ENCODE measurements at places on chromosomes 5 and 9. TPM values are rescaled to one million over a fixed set of nuclear protein-coding genes. Genes with fewer than 3 reads are reported as not detected.

- DNase-seq = no peak
Observed at GRCh38 chr5:88244686-88245085, 24.0 kb downstream of the TMEM161B start.

DNA sequence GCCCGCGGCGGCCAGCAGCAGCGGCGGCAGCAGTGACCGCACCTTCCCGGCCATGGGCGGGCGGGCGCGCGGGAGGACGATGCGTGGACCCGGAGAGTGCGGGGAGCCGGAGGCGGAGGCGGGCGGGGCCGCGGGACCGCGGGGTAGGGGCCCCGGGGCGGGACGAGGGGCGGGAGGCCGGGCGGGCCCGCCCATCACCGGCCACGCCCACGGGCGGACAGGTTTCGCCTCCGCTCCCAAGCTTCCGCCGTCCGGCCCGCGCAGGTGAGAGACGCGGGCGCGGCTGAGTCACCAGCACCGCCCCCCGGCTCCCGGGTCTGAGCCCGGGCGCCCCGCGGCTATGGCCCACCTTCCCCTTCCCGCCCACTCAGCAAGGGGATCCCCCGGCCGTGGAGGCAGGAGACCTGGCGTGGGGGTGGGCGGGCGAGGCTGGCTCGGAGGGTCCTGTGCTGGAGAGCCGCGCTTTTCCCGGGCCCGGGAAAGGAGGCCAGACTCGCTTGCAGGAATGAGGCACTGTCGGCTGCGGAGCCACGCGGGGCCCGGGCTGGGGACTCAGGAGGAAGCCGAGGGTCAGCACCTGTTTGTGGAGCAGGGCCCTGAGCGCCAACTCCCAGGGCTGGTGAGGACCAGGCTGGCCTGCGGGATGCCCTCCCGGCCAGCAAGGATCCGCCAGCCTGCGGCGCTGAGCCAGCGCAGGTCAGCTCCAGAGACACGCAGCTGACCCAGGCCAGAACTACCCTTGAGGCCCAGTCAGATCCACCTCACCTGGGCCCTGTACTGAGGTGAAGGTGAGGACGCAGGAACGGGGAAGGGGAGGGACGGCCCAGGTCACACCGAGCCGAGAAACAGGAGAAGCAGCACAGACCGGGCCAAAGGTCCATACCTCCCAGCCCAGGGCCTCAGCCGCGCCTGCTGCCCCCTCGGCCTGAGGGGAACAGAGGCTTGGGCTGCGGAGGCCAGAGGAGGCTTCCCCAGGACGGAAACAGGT is at the start of gene ENTPD2:
TSS of gene ENTPD2 (minus strand) at position 118 of the 988 bp plus-strand sequence. CDS start at position 54, 64 bp downstream.
- DNase-seq = no peak

- peak; percentile 47 for DNase-seq
Observed at GRCh38 chr5:135189024-135189423, 155.0 kb upstream of the PITX1 start.

DNA sequence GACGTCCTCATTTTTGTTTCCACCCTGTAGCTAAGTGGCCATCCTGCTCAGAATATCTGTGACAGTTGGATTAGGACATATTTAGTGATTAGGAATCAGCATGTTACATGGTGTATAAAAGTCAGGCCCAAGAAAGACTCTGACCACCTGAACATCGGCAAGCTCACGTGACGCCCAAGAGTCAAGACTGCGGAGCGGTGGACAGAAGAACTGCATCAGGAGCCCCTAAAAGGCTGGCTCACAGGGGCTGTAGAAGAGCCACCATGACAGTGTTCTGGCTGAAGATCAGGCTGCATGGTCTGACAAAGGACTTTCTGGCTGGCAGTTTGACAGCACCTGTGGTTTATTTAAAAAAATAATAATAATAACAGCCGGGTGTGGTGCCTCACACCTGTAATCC is 185.3 kb downstream of the AUH start:
- DNase-seq = peak; percentile 56

DNA sequence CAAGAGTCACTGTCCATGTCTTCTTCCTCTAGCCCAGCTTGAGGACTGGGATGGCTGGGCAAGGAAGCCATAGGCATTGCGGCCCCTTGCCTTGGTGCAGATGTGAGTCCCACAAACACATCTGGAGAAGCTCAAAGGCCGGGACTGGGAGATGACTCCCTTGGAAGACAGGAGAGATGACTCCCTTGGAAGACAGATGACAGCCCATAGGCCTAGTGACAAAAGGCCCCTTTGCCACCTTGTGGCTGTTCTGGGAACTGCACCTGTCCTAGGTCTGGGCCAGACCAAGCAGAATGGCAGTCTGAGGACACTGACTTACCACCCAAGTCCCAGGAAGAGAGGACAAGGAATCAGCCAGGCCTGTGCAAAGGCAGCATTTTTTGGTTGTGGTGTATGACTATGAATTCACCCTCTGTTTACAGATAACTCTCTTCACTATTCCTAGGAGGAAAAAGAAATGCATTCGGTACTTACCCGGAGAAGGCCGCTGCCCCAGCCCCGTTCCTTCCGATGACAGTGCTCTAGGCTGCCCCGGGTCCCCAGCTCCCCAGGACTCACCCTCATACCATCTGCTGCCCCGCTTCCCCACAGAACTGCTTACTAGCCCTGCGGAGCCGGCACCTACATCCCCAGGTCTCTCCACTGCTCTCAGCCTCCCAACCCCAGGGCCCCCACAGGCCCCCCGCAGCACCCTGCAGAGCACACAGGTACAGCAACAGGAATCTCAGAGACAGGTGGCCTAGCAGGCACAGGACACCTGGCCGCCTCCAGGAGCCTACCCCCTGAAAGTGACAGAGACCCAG is 30.8 kb downstream of the SKP1 start:
- DNase-seq = peak; percentile 87

DNA sequence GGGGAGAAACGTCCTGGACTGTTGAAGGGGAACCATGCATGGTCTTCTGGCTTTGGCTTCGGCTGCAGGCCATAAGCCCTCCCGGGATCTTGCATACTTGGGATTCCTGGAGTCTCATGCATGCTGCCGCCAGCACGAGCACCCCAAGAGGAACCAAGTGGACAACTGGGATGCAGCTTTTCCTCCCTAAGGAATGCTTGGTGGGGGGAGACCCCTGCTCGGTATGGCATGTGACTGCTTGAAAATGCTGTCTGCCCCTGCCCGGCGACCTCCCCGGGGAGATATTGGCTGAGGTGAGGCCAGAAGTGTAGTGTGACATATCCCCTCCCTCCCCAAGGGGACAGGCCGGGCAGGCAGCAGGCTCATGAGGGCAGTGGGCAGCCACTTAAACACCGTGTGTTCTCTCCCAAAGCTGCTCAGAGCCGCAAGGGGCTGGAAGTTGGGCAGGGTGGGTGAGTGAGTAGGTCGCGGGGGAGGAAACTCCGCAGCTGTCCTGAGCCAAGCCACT is 15.7 kb downstream of the TMEM171 start:
- no peak for DNase-seq

DNA sequence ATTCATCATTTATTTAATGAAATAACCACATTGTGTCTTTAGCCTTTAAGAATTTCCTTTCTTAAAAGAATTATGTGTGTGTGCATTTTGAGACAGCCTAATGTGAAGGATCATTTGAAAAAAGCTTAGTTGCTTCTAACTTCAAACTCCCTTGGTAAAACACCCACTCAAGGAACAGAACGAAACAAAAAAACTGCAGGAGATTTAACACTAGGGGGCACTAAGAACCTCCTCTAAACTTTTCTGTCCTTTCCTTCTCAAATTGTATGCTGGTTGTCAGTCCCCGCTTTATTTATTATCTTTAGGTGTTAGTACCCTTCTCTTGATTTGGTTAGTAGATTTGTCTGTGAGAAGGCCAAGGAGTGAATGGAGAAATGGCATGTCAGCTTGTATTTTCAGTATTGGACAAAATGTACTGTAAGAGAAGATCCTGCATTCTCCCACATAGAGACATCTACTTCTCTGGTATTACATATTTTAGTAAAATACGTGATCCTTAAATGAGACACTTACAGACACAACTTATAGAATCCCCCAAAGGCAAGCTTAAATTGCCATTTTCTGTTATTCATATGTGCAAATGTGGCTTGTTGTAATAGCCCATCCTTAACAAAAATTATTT is 229.7 kb downstream of the MRPS30 start:
- no peak for DNase-seq

- no peak for DNase-seq
Observed at GRCh38 chr5:32726086-32726557, 15.0 kb downstream of the NPR3 start.

SV2C gene
- total RNA-seq = 3.4 TPM

- DNase-seq = no peak
Observed at GRCh38 chr9:131259432-131259898, 16.8 kb downstream of the FAM78A start.

DNA sequence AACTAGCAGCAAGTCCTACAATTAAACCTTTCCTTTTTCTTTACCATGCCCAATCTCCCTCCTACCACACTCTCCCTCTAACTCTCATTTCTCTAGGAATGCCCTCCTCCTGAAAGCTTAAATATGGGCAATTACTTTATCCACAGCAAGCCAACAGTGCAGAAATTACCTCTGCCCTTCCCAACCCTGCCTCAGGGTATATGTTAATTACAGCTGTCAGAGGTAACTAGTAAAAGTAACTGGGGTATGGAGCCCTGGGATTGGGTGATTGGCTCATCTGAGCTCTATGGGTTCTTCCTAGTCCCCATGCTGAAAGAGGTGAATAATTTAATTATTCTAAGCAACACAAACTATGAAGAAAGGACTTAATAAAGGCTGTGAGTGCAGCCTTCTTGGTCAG is 478.9 kb upstream of the NMUR2 start:
- no peak for DNase-seq

LHX6 gene
- total RNA-seq = 8.1 TPM

GFM2 gene
- 29.5 TPM for total RNA-seq

SCGB3A2 gene
- not detected for total RNA-seq

TAS2R1 gene
- total RNA-seq = not detected

- DNase-seq = no peak
Observed at GRCh38 chr9:27864644-27865438, 291.6 kb upstream of the C9orf72 start.

DDX4 gene
- not detected for total RNA-seq

DNA sequence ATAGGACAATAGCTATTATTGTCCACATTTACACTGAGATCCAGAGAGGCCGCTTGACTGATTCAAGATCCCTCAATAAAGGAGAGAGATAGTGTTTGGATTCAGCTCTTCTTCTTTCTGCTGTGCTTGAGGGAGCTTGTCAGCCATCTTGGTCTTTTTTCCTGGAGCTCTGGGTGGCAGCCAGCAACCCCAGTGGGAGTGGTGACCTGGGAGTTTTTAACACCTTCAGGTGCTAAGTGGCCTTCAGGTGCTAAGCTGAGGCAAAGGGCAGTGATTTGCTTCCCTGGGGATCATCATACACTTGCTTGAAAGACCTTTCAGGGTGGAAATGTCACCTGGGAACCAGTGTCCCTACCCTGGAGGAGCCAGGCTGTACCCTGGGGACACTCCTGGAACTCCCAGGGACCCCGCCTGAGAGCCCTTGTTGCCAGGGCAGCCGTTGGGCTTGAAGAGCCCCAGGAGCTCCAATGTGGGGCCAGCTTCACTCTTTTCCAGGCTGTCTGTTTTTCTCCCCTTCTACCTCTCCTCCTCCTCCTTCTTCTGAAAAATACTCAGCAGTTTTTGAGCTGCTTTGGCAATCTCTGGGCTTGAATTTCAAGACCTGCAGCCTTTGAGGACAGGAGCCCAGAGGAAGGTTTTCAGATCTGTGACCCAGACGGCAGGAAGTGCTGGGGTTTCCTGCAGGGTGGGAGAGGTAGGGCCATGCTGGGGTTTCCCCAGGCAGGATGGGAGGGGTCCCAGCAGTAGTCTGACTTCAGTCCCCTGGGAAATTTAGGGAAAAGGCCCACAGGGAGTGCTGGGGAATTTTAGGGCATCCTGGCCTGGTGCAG is 59.7 kb downstream of the FGF18 start:
- no peak for DNase-seq

ZNF300 gene
- total RNA-seq = 2.7 TPM

- no peak for DNase-seq
Observed at GRCh38 chr5:172932313-172933017, 26.8 kb upstream of the RPL26L1 start.
